ENCODE measurements at places on chromosomes 2 and 18.

DNA sequence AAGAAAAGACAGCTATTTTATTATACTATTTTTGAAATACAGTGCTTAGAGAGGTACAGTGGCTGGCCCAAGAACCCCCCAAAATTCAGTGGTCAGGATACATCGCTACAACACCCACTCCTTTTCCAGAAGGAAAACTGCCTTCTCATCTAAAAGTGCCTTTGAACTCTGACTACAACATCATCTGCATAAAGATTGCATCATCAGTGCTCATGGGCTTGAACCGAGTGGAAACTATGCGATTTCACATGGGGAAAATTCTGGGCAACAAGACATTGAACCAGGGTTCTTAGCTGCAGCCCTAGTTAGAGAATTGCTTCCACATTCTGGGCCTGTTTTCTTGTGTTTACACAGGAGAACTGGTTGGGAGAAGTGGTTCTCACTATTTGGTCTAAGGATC lies 294.6 kb upstream of the SLC14A2 start:
- no peak for DNase-seq

- no peak for DNase-seq
Observed at GRCh38 chr2:84980263-84980983, 9.5 kb downstream of the KCMF1 start.

DNA sequence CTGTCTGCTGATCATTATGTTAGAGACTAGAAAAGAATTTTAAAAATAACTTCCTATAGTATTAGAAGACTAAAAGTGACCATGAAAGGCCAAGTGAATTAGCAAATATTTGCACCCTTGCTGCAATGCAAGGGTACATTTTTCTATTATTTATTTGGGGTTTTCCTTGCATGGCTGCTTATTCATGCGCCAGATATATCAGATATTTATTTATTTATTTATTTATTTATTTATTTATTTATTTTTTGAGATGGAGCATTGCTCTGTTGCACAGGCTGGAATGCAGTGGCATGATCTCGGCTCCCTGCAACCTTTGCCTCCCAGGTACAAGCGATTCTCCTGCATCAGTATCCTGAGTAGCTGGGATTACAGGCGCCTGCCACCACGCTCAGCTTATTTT lies 126.3 kb upstream of the LMAN1 start:
- no peak for DNase-seq

DNA sequence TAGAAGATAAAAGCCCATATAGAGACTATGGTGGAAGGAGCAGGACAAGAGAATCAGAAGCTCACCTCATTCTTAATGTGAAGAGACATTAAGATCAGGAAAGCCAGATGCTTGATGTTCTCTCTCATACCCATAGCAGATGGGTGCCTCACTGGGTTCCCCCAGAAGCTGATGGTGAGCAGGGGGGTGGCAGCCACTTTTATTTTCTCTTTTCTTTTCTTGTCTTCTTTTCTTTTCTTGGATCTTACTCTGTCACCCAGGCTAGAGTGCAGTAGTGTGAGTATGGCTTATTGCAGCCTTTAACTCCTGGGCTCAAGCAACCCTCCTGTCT lies 14.8 kb upstream of the CXCR4 start:
- DNase-seq, result no peak

GRCh38 chr2:99939135-99939534 lies 203.3 kb downstream of the AFF3 start:
- no peak for DNase-seq

- peak; percentile 5 for DNase-seq
Observed at GRCh38 chr2:237691029-237691907, 63.9 kb downstream of the LRRFIP1 start.

DNA sequence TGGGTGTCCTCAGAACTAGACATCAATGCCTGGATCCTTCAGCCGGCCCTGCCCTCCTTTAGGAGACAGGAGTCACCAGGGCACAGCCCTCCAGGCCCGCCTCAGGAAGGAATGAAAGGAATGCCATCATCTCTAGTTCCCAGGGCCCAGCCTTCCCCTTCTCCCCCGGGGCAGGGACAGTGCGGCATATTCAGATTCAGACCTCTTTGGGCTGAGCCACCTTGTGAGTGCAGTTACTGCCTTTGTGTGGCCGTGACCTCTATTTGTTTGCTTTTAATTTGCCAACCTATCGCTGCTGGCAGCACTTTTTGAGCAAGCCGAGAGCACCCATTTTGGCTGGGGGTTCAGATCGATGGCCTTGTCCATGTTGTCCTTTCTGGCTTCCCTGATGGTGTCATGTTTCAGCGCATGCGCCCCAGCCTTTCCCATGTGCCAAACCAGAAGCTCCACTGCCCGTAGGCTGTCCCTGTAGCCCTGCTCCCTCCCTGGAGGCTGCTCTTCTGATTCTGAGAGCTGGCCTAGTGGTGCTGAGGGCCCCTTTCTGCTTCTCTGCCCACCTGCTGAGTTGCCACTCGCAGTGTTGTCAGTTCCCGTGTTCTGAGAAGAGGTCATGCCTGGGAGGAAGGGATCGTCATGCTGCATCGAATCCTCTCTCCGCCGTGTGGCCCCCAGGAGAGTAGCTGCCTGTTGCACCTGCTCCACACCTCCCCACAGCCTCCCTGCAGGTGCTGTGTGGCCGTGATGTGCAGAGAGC lies 10.9 kb downstream of the ANKRD23 start:
- peak; percentile 88 for DNase-seq

GRCh38 chr2:101419096-101419663 lies 31.9 kb upstream of the CREG2 start:
- DNase-seq, result no peak

- no peak for DNase-seq
Observed at GRCh38 chr18:35515460-35516130, 17.8 kb upstream of the INO80C start.

- DNase-seq, result no peak
Observed at GRCh38 chr18:23872701-23873550, 141.6 kb upstream of the TTC39C start.

GRCh38 chr2:216475767-216476166 lies 22.9 kb upstream of the RPL37A start:
- no peak for DNase-seq

GRCh38 chr2:102437122-102437521 lies 14.2 kb downstream of the IL18RAP start:
- no peak for DNase-seq

DNA sequence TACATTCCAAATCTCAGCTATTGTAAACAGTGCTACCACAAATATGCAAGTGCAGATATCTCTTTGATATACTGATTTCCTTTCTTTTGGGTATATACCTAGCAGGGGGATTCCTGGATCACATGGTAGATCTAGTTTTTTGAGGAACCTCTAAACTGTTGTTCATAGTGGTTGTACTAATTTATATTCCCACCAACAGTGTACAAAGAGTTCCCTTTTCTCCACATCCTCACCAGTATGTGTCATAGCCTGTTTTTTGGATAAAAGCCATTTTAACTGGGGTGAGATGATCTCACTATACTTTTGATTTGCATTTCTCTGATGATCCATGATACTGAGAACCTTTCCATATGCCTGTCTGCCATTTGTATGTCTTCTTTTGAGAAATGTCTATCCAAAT lies 6.3 kb upstream of the CCNT2 start:
- DNase-seq, result no peak

GRCh38 chr2:216925636-216926366 lies 65.9 kb upstream of the TNP1 start:
- no peak for DNase-seq

DNA sequence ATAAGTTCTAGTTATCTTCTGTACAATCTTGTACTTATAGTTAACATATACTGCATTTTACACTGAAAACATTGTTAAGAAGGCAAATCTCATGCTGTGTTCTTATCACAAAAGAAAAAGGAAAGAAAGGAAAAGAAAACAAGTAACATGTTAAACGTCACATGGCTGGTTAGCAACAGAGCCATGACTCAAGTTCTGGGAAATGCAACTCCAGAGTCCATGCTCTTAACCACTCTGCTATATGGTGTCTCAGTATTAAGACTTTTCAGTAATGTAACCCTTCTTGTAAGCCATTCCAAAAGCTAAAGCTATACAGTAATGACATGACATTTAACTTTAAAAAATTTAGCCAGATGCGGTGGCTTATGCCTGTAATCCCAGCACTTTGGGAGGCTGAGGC lies 181.4 kb downstream of the BARD1 start:
- DNase-seq, result no peak

DNA sequence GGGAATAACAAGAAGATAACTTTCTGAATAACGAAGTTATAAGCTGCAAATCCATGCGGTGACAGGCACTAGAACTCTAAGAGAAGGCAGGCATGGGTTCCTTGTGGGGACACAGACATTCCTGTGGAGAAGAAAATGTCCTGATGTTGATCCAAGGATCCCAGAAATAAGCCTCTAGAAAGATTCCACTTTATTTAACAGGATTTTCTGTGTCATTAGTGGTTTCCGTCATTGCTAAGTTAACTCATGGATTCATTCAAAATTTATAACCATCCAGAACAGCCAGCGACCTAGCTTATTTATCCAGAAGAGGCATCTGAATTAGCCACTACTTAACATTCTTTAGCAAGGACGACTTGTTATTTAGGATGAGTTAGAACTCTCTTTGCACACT lies 10.0 kb upstream of the CD302 start:
- no peak for DNase-seq

DNA sequence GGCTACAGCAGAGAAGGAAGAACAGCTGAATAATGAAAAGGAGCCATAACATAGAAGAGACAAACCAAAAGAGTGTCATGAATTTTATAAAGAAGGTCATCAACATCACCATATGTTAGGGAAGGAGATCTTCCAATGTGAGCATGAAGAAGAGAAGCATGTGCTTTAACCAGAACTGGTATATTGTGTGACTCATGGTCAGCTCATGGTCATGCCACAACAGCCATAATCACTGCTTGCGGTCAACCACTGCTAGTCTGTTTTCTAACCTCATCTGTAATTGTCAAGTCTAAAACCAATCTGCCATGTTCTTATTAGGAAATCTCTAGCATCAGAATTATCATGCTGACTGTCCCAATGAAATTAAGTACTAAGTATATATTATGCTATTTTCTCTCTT lies 204.1 kb upstream of the VRK2 start:
- DNase-seq, result no peak

DNA sequence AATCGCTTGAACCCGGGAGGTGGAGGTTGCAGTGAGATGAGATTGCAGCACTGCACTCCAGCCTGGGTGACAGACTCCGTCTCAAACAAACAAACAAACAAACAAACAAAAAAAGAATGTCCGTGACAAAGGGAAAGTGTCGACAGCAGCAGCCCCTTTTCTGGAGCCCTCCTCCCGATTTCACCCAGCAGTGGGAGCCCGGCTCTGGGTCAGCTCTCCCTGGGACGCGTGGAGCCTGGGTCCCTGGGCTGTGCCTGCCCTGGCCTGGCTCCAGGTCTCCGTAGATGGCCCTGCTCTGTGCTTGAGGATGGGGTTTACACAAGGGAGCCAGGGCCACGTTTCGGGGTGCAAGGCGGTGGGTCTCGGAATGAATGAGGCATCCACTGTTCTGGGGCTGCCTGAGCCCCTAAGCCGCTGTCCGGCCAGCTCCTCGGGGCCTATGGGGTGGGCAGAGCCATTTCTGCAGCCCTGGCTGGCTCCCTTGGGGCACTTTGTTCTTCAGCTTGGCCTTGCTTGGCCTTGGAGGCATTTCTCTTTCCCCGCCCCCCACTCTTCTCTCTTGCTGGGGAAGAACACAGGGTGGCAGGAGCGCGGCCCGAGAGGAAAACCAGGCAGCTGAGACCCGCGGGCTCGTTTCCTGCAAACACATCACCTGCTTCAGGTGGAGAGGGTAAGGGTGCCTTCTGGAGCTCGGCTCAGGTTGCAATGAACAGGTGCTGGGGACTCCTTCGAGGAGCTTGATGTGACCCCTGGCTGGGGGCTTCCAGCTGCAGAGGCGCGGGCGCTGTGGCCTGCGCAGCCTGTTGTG lies 29.1 kb downstream of the RTP5 start:
- peak; percentile 53 for DNase-seq

GRCh38 chr2:172643142-172643541 lies 87.3 kb downstream of the PDK1 start:
- DNase-seq, result no peak

All from NCI-H1436 (cell line).